Stimulated activated CD8-positive, alpha-beta memory T cell treated with anti-CD3 and anti-CD28 coated beads, Interleukin-7, amount 100 ng/mL, for 24 hours (primary cell): ENCODE measurements at places on chromosomes 2 and 18.

DNA sequence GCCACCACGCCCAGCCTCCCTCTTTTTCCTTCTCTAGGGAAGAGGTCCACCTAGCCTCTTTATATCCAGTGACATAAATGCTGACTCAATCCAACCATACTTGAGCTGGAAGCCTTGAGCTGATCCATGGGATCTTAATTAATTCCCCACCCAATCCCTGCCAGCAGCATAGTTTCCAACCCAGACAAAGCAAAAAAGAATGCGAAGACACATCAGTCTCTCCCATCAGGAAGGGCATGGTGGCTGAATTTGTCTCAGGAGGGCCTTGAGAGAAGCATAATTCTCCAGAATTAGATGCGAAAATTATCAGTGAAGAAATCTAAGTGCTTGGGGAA lies 22.5 kb downstream of the CASP10 start:
- DNase-seq: no peak

GRCh38 chr2:131517106-131517831 lies 10.4 kb upstream of the CCDC74A start:
- no peak for DNase-seq

DNA sequence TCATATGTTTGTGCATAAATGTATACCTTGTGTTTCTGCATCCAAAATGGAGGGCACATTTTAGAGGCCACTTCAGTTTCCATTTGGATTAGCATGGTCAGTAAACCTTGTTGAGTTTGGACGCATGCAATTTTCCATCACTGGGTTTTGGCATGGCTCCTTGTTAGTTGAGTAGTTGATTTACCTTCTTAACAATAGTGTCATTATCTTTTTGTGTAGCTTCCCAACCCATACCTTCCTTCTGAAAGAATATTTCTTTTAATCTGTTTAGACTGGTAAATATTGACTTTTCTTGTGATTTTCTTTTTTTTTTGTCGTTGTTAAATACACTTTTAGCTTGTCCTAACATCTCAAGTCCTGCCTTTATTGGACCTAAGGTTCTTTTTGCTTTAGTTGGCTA lies 15.5 kb downstream of the RPIA start:
- DNase-seq: no peak

DNA sequence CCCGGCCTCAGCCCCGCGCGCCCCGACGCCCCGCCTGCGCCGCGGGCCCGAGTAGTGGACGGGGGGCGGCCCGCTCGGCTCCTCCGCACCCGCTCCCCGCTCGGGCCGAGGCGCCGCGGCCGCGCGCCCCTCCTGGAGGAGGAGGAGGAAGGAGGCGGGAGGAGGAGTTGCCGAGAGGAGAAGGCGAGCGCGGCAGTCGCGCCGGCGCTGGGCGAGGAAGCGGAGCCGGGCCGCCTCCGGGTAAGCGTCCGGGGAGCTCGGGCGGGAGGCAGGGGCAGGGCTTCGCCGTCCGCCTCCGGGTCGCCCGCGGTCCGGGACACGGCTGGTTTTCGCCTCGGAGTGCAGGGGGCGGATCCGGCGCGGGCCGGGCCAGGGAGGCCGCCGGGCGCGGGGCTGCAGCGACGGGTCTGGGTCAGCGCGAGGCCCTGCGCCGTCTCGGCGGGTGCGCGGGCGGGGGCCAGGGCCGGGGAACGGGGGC lies at the start of gene SOCS6:
Gene SOCS6 (plus strand): TSS at position 195 of the 478 bp plus-strand sequence. CDS start 35,624 bp downstream, outside the sequence.
- peak; percentile 5 for DNase-seq

GRCh38 chr18:28455971-28456370 lies 279.0 kb upstream of the CDH2 start:
- DNase-seq: no peak

DNA sequence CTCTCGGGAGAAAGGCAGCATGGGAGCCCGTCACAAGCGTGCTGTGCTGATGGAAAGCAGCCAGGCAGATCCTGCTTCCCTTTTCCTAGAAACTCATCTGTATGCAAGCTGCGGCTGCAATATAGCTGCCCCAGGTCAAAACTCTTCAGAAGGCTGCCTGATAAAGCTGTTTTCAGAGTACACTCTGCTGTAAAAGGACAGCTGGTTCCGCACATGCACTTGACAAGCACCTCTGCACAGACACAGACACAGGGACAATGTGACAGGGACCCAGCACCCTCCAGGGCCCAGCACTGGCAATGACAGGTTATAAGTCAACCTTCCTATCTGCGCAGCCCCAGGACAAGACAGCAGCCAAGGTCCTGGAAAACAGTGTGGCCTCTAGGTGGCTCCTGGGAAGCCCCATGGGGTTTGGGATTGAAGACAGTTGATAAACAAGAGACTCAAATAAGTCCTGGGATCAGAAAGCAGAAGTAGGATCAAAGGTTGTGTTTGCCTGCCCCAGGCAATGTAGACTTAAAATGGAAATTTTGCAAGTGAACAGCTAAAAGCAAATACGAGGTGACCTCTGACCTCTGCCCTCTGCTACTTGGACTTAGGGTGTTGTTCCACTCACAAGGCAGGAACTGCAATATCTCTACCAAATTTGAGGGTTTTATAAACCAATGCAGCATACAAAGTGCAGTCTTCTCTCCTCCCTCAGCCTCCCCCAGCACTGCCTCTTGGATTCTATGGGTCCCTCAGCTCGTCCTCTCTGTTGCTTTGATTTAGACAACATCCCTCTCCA lies 16.9 kb downstream of the SLC66A2 start:
- DNase-seq: no peak

GRCh38 chr2:19806591-19806990 lies 95.2 kb downstream of the TTC32 start:
- no peak for DNase-seq

GRCh38 chr18:29838556-29838955 lies 1204.0 kb downstream of the DSC3 start:
- no peak for DNase-seq

- no peak for DNase-seq
Observed at GRCh38 chr2:132943829-132944228, 273.8 kb upstream of the LYPD1 start.

GRCh38 chr2:138244501-138244925 lies 257.1 kb upstream of the SPOPL start:
- DNase-seq: no peak

GRCh38 chr2:152415231-152415642 lies 80.3 kb downstream of the FMNL2 start:
- no peak for DNase-seq

DNA sequence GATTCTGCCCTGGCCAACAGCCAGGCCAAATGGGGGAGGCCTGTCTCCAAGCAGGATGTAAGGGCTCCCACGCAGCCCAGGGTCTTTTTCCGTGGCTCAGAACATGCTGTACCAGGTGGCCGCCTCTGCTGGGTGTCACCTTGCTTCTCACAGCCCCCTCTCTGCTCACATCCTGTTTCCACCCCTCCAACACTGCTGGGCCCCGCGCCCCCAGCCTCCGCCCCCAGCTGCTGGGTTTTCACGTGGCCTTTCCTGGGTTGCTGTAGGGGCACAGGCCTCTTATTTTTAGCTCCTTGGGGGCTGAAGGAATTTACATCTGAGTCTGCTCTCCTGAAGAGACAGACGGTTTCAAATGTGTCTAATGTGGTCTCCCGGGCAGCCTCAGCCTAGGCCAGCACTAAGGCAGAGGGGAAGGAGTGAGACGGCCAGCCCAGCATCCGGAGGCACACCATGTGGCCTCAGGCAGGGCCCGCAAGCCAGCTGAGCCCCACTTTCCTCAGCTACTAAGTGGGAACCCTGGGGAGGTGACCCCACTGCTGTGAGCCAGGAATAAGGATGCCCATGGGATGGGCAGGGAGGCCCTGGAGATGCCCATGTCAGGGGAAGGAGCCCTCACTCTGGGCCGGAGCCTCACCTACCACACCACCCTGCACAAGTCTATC lies 18.7 kb upstream of the DUSP2 start:
- peak; percentile 71 for DNase-seq

DNA sequence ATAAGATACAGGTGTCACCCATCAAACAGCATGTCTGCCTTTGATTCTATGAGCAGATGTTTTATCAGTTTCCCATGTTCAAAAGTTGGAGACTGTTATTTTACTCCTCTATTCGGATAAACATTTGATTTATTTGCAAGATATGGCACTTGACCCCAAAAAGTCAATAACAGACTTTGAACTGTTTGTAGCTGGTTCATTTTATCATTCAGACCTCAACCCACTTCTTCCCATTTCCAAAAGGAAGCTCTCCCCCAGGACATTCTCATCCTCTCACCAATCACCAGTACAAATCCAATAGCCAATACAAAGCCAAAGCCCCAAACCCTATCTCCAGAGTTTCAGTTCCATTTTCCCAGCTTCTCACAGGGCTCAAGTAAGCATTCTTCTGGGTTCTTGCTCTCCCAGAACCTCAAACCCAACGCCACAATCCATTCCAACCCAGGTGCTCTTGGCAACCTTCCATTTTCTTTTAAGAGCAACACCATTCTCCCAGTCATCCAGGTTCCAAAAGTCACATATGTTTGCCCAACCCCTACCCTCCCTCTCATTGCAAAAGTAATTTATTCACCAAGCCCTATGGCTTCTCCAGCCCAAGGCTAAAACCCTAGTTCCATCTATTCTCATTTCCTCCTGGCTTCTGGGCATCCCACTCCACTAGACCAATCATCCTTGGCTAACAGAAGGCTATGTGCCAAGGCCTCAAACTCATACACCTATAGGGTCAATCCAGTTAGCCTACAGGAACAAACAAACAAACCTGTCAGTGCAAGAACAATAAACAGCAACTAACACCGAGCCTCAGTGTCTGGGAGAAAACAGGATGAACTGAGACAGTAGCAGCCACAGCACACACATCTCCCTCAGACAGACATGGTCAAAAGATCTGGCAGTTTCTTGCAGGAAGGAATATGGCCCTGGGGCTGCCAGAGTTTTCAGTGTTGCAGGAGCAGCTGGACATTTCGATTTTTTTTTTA lies 9.2 kb downstream of the ACVR1 start:
- DNase-seq: no peak

DNA sequence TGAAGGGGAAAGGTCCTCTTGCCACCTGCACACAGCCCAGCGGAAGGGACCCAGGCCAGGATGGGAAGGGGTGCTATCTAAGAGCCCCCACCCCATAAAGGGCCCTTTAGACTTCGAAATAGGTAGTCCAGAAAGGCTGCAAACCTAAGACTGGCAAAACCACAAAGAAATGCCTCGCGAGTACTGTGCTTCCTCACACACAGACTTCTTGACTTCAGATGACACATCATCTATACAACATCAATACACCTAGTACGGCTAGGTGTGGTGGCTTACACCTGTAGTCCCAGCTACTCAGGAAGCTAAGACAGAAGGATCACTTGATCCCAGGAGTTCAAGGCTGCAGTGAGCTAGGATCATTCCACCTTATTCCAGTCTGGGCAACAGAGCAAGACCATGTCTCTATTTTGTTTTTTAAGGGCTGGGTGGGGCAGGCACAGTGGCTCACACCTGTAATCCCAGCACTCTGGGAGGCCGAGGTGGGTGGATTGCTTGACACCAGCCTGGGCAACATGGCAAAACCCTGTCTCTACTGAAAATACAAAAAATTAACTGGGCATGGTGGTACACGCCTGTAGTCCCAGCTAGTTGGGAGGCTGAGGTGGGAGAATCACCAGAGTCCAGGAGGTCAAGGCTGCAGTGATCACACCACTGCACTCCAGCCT lies 125.8 kb downstream of the CABLES1 start:
- no peak for DNase-seq

GRCh38 chr18:35172451-35173035 lies 68.3 kb upstream of the ZNF397 start:
- DNase-seq: no peak

GRCh38 chr2:109031476-109032228 lies 42.6 kb upstream of the EDAR start:
- no peak for DNase-seq

DNA sequence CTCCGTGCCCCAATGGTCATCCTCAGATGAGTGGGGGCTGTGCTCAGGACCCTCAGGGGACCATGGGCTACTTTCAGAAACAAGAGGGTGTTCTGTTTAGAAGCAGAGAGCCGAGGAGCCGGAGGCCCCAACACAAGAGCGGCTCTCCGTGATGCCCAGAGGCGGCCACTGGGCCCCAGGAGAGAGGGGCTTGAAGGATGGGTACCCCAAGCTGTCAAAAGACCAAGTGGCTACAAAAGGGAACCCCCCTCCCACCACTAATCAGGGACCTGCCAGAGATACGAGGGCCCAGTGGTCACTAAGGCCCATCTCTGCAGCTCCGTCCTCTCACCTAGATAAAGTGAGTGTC lies 93.6 kb downstream of the HDAC4 start:
- DNase-seq: no peak

DNA sequence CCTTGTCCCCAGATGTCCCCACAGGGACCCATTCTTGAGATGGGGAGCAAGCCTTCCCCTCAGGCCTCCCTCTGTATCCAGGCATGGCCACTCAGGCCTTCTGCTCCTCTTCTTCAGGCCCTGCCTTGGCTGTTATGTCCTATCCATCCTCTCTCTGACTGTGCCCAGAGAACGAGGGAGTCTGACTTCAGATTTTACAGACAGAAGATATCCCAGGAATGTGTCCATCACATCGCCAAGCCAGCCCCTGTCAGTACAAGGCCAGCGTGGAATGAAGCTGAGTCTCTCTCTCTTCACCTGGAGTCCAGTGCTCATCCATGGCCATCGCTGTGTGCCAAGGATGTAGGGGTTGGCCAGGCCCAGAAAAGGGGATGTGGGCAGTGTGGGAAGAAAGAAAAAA lies 57.6 kb downstream of the SDC1 start:
- DNase-seq: no peak

- no peak for DNase-seq
Observed at GRCh38 chr2:165840333-165840958, 46.4 kb upstream of the GALNT3 start.

GRCh38 chr18:49953391-49953790 lies 140.1 kb upstream of the ACAA2 start:
- no peak for DNase-seq

DNA sequence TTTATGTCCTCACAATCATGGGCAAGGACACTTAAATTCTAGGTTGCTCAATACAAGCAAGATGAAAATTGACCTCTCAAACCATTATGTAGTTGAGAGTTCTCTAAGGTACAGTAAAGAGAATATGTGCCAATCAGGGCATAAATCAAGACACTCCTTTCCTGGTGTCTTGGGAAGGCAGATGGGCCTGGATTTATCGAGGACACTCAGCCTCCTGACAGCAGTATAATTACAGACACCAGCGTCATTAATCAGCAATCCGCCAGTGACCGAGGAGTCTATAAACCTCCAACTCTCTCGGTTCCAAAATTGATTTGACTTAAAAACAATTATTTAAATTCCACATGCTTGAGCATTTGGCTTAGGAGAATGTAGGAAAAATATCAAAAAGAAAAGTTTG lies 75.7 kb upstream of the DAPL1 start:
- no peak for DNase-seq
